ENCODE measurements at places on chromosomes 2 and 18. TPM values are rescaled to one million over a fixed set of nuclear protein-coding genes. Genes with fewer than 3 reads are reported as not detected.

- no peak for DNase-seq
Measured at GRCh38 chr2:66576311-66576560, 141.3 kb downstream of the MEIS1 start.

GRCh38 chr2:135694711-135695110, 46.9 kb upstream of the UBXN4 start:
- DNase-seq = no peak

GRCh38 chr2:33457556-33458247, 18.7 kb upstream of the RASGRP3 start:
- DNase-seq = peak; percentile 65

GRCh38 chr18:72086421-72086820, 457.7 kb downstream of the CBLN2 start:
- DNase-seq = peak; percentile 52

GRCh38 chr2:181904022-181904632, 12.6 kb downstream of the ITPRID2 start:
- peak; percentile 45 for DNase-seq

Gene CDKL4
- 0.22 TPM for polyA plus RNA-seq

DNA sequence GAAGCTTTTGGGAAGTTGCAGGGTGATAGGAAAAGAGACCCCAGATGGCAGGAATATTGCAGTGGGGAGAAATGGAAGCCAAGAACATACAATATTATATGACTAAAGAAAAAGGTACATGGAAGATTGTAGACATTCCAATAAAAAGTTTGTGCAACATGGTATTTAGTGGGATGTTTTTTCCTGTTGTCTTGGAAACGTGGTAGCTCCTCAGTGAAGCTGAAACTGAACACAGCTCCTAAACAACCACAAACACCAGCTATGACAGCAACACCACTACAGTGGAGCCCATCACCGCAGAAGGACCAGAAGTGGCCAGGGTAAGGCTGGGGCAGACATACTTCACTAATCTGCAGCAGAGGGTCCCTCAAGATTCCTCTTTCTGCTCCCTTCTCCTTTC, 246.8 kb downstream of the CDH20 start:
- DNase-seq = peak; percentile 5

DNA sequence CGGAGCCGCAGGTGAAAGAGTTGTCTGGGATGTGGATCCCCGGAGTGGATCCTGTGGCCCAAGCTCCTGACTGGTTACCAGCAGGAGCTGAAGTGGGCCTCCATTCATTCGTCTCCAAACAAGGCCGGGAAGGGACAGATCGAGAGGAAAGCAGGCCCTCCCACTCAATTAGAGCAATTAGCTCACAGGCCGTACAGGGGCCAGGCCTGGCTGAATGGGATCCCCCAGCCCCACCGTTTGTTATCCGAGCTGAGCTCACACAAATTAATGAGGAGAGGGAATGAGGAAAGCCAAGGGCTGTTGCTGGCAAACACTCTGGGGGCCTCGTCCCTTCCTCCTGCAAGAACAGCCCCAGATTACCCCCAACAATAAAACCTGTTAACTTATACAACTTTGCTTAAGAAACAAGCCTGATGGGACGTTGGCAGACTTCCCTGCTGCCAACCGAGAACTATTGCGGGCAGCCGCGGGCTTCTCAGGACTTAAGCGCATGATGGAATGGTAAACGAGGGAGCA, 338.0 kb downstream of the BCL11A start:
- peak; percentile 65 for DNase-seq

- DNase-seq = peak; percentile 86
Measured at GRCh38 chr2:191376981-191377629, 131.9 kb downstream of the MYO1B start.

Gene NAT8
- 3.3 TPM for polyA plus RNA-seq

DNA sequence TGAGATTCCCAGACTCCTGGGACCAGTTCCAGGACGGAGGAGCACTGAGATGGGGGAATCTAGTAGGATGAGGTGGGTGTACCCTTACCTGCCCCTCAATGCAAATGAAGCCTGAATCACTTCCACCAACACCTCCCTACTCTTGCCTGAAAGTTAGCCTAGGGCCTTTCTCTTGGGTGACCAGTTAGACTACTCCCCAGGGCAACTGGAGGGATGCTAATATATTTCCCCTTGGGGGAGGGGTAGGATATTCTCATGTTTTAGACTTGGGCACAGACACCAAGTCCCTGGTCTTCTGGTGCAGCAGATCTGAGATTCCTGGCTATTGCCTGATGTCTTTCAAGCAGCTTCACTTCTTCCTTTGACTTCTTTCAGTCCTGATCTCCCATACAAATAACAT, 334.5 kb downstream of the ALK start:
- no peak for DNase-seq

DNA sequence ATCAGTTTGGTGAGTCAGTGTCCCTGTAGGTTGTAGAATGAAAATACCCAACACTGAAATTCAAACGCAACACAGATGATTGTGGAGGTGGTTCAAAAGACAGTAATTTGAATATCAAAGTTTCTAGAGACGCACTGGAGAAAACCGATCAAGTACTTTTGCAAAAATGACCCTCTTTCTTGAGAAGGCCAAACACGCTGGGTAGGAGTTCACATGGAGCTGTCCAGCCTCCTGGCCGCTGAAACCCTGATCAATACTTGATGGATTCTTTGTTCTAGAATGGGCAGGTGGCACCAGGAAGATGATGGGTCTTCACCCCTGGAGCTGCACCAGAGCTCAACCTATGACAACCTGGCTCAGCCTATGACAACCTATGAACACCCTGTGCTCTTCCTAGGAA, 39.7 kb upstream of the UBE2F start:
- DNase-seq = no peak

Gene DPP10
- 5.0 TPM for polyA plus RNA-seq

Gene HRH4
- polyA plus RNA-seq = not detected

- DNase-seq = no peak
Measured at GRCh38 chr2:69545477-69545932, 98.0 kb downstream of the AAK1 start.

Gene SIGLEC15
- 1.3 TPM for polyA plus RNA-seq

Gene USP37
- 4.2 TPM for polyA plus RNA-seq

GRCh38 chr18:33612632-33613031, 34.6 kb downstream of the ASXL3 start:
- no peak for DNase-seq

DNA sequence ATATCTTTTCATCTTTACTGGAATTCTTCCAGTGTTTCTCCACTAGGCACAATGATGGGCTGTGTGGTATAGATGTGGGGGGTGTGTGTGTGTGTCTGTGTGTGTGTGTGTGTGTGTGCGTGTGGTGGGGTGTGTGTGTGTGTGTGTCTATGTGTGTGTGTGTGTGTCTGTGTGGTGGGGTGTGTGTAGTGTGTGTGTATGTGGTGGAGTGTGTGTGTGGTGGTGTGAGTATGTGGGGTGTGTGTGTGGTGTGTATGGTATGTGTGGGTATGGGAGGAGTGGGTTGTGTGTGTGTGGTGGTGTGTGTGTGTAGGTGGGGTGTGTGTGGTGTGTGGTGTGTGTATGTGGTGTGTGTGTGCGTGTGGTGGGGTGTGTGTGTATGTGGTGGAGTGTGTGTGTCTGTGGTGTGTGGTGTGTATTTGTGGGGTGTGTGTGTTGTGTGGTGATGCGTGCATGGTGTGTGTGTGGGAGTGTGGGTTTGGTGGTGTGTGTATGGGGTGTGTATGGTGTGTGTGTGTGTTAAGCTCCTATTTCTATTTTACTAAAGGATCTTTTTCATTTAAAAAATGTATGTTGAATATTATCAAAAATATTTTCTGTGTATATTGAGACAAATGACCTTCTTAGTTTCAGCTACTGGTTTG, 84.2 kb downstream of the IRS1 start:
- DNase-seq = no peak

Gene TMEM178A
- polyA plus RNA-seq = 6.6 TPM

Gene RAX
- polyA plus RNA-seq = not detected

DNA sequence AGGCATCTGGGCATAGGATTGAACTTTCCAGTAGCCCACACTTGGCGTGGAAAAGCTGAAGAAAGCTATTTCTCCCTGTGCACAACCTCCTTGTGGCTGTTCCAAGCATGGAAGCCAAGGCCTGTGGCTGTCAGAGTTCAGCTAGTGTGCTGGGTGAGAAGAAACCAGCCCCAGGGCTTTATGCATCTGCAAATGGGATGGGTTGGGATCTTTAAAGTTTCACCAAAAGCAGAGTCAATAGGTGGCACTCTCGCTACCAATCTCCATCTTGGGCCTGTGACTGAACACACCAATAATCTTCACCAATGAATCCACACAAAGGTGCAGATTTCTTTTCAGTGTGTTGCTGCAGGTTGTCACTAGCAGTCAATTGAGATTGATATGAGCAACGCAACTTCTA, 542.8 kb downstream of the NRXN1 start:
- no peak for DNase-seq
